ENCODE measurements at places on chromosomes 11 and 22. TPM values are rescaled to one million over a fixed set of nuclear protein-coding genes. Genes with fewer than 3 reads are reported as not detected.

DNA sequence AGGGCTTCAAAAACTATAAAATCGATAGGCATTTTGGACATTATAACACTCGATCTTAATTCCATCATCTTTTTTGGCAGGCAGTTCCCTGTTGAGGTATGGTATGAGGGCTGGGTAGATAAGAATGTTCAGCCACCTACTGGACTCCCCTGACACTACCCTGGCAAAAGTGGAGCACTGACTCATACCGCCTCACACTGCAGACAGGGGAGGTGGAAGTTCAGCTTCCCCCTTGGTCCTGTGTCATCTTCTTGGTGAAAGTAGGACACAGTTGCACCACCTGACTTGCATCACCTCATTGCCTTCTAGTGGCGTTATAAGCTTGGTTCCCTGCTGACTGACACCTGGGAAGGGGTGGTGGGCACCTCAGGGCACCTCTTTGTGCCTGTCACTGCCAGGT lies 30.4 kb downstream of the PAAF1 start:
- DNase-seq: no peak

DNA sequence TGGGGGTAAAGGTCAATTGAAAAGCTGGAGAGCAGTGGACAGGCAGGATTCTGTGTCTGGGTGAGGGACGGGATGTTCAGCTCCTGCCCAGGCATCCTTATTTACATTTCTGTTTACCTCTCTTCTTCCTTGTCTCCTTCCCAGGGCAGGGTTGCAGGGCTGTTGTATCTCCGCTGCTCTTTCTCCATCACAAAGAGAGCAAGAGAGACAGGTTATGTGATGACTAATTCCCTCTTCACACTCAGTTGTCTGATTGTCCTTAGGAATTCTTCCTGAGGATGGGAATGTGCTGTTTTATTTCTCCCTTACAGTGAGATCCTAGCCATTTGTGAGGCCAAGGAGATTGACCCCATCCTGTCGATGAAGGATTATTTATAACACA lies 104.9 kb downstream of the VPREB1 start:
- DNase-seq: no peak

DNA sequence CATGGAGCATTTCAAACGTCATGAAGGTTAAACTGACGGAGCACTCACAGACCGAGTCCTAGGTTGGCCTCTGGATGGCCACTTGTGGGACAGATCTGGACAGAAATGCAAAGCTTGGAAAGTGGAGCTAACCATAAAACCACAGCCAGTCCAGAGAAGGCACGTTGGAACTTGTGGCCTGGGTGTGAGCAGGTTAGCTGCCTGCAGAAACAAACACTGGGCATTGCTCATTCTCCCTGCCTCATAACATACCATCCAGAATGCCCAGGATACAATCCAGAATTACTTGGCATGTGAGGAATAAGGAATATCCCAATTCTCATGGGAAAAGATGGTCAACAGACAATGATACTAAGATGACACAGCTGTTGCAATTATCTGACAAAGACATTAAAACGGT lies 1005.0 kb downstream of the TBC1D22A start:
- DNase-seq: no peak

The KCNJ5 gene
- 14.7 TPM for total RNA-seq
